GM23248 (cell line): ENCODE measurements at places on chromosomes 12 and 14. TPM values are rescaled to one million over a fixed set of nuclear protein-coding genes. Genes with fewer than 3 reads are reported as not detected.

Gene KRT8
- total RNA-seq = 5.5 and 12.9 TPM in 2 replicates

Gene SH2B3
- 39.1 and 42.8 TPM in 2 replicates for total RNA-seq

Gene TPPP2
- not detected in 2 replicates for total RNA-seq

Gene ZNF385A
- total RNA-seq = 1.6 and 1.8 TPM in 2 replicates

Gene BIN2
- total RNA-seq = not detected in 2 replicates

Gene CPNE6
- total RNA-seq = not detected in 2 replicates

Gene RASAL1
- total RNA-seq = not detected in 2 replicates

Gene PIWIL1
- total RNA-seq = not detected in 2 replicates

Gene TMTC1
- 20.5 and 25.3 TPM in 2 replicates for total RNA-seq

Gene KRT75
- not detected in 2 replicates for total RNA-seq

Gene CNTN1
- 0.32 and 0.51 TPM in 2 replicates for total RNA-seq

Gene PZP
- total RNA-seq = not detected in 2 replicates

Gene KLRC1
- total RNA-seq = not detected in 2 replicates
